NCI-H1417 treated with DMSO at 0.1 percent for 48 hours (cell line): ENCODE measurements at places on chromosomes 11 and 22.

GRCh38 chr22:42673898-42674401 is 24.8 kb upstream of the CYB5R3 start:
- no peak for DNase-seq

DNA sequence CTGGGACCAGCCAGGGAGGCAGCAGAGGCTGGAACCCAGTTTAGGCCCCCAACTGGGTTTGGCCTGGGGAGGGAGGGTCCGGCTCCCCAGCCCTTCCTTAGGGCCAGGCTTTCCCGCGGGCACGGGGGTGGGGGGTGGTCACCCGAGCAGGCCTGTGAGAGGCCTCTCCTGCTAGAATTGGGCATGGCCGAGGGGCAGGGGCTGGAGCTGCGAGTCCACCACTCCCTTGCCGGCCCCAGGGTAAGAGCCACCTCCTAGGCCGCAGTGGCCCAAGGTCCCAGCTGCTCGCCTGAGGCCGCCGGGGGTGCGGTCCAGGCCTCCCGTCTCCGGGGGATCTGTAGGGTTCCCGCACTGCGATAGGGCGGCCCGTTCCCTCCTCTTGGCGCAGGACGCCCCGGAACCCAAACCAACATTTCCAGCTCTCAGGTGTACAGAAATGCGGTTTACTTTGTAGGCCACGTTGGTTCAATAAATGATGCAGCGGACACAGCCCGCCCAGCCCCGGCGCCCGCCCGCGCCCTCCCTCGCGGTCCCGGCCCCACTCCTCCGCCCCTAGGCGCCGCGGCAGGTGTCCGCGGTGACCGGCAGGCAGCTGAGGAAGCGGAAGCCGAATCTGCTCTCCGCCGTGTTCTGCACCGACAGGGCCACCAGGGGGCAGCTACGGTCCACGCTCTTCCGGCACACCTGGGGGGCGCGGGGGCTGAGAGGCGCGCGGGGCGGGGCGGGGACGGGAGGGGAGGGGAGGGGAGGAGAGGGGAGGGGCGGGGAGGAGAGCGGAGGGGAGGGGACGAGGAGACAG is 5.9 kb downstream of the LMNTD2 start:
- peak; percentile 23 for DNase-seq

GRCh38 chr11:107691000-107691750 is 20.7 kb downstream of the SLN start:
- DNase-seq, result no peak

DNA sequence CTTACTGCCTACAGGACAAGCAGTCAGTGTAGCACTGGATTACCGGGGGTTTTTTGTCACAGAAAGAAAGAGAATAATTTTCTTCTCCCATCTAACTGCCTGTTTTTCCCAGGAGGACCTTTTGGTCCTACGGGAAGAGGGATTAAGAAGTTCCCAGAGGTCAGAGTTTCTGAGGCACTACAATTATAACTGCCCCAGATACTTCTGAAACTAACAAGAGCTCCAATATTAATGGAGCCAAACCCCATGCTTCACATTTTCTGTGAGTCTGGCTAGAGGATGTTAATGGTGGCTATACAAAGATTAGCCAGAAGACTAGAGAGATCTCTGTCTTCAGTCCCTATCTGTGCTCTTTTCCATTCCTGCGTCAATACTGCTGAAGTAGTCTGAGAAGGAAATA is at the start of gene OR56A3:
Gene OR56A3, plus strand, starts transcription at position 301 of the 400 bp plus-strand sequence. CDS start 5,096 bp downstream, outside the sequence.
- DNase-seq, result no peak

GRCh38 chr11:32325725-32326124 is 109.6 kb downstream of the WT1 start:
- DNase-seq, result no peak

DNA sequence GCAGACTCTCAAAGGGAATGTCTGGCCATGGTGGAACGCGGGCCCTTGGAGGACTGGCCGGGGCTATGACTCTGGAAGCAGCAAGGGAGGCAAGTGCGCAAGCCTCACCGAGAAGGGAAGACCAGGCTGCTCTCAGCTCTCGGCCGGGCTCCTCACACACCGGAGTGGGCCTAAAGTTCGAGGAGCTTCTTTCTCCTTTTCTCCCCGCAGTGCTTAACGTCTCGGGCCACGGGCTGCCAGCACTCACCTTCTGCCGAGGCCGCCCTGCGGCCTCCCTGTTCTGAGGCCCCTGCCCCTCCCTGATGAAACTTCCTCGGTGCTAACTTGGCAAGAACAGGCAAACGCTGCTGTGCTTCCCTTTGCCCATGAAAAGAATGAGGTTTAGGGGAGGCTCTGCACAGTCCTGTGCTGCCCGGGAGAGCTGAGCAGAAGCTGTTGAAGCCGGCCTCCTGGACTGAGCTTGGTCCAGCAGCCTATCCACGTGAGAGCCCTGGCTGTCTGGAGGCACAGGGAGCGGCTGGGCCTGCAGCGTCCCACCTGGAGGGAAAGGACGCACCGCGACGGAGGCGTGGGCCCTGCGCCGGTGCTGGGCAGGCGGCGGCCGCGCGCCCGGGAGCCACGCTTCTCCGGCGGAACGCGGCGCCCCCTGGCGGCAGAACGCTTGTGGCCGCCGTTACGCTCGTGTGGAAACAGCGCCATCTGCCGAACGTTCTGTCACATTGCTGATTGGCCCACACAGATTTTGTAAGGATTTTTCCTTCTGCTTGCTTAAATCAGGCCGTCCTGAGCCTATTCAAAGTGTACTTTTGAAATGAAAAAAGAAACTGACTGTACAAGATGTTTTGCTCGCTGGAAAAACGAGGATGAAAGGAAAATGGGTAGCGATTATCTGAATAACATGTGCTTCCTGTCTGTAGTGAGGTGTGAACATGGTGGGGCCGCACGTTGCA is 65.0 kb upstream of the TMEM45B start:
- DNase-seq, result no peak

- DNase-seq, result no peak
Measured at GRCh38 chr11:134517621-134518293, 105.7 kb upstream of the B3GAT1 start.

- DNase-seq, result no peak
Measured at GRCh38 chr11:70788248-70789022, 390.1 kb downstream of the CTTN start.

- DNase-seq, result no peak
Measured at GRCh38 chr22:25165785-25166184, 33.9 kb upstream of the CRYBB3 start.

- DNase-seq, result no peak
Measured at GRCh38 chr11:88583251-88583650, 245.7 kb upstream of the CTSC start.

DNA sequence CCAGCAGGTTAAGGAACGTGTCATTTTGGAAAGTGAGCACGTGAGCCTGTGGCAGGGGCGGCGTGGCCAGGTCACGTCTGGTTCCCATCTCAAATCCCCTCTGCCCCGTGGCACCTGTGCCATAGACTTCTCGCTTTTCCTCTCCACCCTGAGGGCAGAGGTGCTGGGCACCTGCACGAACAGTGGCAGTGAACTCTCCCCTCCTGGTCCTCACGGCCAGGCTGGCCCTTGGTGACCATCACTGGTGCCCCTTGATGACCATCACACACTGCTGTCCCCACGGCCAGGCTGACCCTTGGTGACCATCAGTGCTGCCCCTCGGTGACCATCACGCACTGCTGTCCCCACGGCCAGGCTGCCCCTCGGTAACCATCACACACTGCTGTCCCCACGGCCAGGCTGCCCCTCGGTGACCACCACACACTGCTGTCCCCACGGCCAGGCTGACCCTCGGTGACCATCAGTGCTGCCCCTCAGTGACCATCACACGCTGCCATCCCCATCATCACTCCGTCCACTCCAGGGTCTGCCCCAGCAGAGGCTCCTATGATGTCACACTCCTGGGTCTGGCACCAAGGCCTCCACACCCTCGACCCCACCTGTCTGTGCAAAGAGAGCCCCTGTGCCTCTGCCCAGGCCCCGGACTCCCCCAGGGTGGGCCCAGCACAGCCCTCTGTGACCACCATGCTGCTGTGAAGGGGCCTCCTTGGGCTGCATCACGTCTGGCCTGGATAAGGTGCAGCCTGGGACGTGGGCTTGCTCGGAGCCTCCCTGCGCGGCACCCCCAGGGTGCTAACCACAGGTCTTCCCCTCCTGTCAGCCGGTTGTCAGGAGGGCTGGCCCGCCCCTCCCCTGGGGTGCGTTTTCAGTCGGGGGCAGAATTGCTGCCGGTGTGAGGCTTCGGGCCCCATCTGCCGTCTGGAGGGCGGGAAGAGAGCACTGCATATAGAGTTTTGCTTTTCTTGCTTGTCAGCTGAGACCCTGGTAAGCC is 738.6 kb downstream of the BRD1 start:
- no peak for DNase-seq

GRCh38 chr22:21000987-21001600 is 824 bp downstream of the THAP7 start:
- no peak for DNase-seq

GRCh38 chr11:124865181-124865901 is at the start of gene ROBO3:
Gene ROBO3 (plus strand): TSS chr11:124865432. CDS start chr11:124865578, 146 bp downstream.
- no peak for DNase-seq

DNA sequence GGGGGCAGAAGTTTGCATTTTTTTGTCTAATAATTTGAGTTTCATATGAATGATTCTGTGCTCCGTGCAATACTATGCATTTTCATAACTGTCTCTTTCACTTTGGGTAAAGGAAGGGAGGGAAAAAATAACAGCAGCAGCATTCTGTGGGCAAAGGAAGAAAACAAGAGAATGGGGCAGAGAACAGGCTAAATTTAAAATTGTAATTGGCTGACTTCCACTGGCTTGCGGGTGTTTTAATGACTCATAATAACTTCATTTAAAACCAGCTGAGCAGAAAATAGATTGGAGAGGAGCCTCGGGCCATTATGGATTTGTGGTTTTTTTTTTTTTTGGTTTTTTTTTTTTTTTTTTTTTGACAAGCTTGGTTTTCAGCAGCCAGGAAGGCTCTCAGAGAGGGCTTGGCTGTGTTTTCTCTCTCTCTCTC is 107.4 kb downstream of the ZBTB16 start:
- peak; percentile 86 for DNase-seq

- DNase-seq, result no peak
Measured at GRCh38 chr11:57368845-57369232, 12.1 kb downstream of the PRG3 start.

- no peak for DNase-seq
Measured at GRCh38 chr11:2557381-2557780, 112.6 kb downstream of the KCNQ1 start.

- DNase-seq, result no peak
Measured at GRCh38 chr11:73359930-73360742, 16.1 kb upstream of the RELT start.

DNA sequence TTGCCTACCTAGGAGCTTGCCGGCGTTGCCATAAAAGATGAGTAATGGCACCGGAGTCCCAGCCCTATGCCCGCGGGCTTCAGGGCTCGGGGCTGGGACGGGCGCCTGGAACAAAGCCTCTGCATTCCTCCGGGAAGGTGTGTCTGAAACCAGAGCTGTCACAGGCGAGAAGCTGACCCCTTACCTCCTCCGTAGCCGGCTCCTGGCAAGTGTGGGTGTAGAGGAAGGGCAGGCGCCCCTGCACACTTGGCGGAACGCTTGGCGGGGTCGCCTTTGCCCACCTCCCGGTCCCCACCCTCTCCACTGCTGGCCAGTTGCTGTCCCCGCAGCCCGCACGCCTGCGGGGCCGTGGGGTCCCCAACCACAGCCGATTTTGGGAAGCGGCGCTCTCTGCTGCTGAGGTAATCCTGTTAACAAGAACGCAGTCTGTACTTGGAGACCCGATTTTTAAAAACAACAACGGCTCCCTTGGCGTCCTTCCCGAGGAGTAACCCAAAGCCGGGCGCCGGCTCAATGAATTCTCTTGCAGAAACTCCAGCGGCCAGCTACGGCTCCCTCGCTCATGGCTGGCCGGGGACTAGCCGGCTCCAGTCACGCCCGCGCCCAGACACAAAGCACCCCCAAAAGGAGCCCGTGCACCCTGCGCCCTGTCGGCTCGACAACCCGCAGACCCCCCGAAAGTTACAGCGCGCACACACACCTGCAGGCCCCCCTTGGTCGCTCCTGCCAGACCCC is 89.2 kb downstream of the PLEKHA7 start:
- no peak for DNase-seq

DNA sequence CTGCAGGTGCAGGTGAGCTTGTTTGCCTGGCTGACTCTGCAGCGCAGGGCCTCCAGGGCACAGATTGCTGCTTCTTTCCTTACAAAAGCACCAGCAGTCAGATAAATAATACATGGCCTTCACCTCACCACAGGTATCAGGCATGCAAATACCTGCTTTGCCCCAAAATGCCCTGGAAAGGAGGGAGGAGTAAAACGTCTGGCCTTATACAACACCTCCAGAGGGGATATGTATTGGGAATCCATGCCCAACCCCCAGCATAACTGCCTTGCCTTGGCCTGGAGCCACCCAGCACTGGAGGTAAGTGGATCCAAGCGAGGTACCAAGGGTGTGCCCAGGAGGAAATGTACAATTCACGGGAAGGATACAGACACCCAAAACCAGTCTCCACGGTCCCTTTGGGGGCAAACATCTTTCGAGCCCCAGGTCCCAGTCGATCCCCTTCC is 860 bp downstream of the TMEM184B start:
- no peak for DNase-seq

GRCh38 chr11:86749376-86749775 is 51.0 kb upstream of the PRSS23 start:
- DNase-seq, result no peak

DNA sequence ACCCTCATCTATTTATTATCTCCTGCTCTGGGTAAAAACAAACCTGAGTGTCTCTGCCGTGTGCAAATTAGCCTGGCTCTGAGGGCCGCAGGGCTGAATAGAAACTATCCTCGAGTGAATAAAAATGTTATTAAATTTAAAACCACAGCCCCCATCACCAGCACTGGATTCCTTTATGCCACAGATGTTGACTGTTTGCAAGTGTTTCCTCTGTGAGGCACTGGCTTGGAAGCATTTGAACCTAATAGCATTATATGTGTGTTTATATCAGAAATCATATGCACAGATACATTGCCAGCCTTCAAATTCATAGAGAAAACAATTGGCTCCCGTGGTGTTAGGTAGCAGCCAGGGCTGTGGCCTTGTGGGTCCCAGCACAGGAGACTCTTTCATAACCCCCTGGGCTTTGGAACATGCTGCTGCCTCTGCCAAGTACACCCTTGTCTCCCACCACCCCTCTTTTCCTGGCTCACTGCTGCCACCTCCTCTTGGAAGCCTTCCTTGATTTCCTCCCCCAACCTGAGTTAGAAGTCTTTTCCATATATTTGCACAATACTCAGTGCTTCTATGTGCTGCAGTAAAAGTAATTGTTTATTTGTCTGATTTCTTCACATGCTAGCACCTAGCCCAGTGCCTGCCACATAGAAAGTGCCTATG is 294.4 kb downstream of the DDX10 start:
- DNase-seq, result no peak

- no peak for DNase-seq
Measured at GRCh38 chr11:46390331-46391171, 1.0 kb downstream of the CHRM4 start.

DNA sequence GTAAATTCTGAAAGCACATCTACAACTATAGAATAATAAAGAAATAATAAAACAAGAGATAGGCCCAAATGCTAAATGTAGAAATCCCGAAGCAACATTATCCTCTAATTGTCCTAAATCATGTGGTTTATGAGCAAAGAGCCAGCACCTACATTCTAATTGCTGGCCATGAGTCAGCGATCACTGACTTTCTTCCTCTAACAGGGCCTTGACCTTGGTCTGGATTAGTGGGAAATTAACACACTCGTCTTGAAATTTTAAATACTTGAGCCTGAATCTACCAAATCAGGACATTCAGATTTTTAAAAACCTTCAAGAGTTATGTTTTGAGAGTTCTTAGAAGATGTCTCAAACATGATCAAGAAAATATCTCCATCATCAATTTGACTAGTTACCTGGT is 727.6 kb downstream of the METTL15 start:
- DNase-seq, result no peak
